ENCODE measurements at places on chromosomes 3 and 15.

GRCh38 chr3:172666181-172666872 is 44.5 kb downstream of the NCEH1 start:
- no peaks in the 10 kb centered on the region for H3K27me3 ChIP-seq
- no peak overlapping the region for H3K27ac ChIP-seq
- no peak for DNase-seq
- H3K4me1 ChIP-seq: no peaks in the 10 kb centered on the region

DNA sequence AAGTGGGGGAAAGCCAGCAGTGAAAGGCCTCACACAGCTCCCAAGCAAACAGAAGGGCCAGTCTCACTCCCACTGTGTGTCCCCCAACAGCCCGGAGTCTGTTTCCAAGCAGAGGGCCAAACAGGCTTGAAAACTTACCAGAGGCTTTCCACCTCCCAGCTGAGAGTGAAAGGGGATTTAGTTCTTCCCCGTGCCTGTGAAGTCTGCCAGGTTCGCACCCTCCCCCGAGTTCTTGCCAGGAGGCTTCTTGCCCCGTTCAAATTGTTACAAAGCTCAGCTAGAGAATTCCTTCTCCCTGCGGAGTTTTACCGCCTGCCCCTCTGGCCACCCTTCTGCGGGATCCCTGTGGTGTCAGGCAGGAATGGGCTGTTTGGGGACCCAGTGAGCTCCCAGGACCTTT is 68.0 kb upstream of the WNT7A start:
- H3K4me1 ChIP-seq: no peaks in the 10 kb centered on the region
- H3K36me3 ChIP-seq: no peaks in the 10 kb centered on the region
- H3K27ac ChIP-seq: no peak overlapping the region
- no peak overlapping the region for H3K4me3 ChIP-seq
- DNase-seq: no peak

DNA sequence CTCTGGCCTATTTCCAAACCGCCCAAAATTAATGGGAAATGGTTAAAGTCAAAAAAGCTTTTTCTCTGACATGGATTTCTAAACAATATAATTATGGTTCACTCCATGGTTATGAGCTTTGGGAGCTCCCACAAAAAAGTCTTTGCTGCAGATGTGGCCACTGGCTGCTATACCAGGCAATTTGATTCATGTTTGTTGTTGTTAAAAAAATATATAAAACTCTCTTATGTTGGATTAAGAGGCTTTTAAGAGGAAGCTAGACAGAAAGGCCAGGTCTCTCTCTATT is 258.6 kb downstream of the TIGIT start:
- no peaks in the 10 kb centered on the region for H3K27me3 ChIP-seq
- no peak overlapping the region for H3K4me3 ChIP-seq
- H3K27ac ChIP-seq: peak overlapping the region; percentile 50
- DNase-seq: no peak

- no peaks in the 10 kb centered on the region for H3K27me3 ChIP-seq
- H3K27ac ChIP-seq: no peak overlapping the region
- no peaks in the 10 kb centered on the region for H3K36me3 ChIP-seq
Observed at GRCh38 chr3:192186045-192186444, 541.3 kb downstream of the FGF12 start.

DNA sequence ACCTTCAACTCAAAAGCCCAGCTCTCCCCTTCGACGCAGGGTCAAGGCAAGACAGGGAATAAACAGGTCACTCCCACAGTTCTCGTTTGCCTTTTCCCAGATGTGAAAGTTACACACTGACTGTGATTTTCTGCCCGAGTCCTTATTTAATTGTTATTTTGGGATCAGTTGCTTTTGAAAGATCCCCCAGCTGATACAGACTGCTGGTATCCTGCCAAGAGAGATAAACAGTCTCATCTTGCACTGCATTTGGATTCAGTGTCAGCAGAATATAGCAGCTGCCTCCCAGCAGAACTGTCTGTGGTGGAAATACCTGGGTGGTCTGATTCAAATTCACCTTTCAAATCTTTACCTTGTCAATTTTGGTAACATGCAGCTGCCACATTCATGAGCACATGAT is 56.0 kb upstream of the FAM3D start:
- no peaks in the 10 kb centered on the region for H3K36me3 ChIP-seq
- H3K4me1 ChIP-seq: no peaks in the 10 kb centered on the region
- no peaks in the 10 kb centered on the region for H3K27me3 ChIP-seq

GRCh38 chr15:53917109-53917508 is 61.1 kb upstream of the UNC13C start:
- H3K36me3 ChIP-seq: no peaks in the 10 kb centered on the region
- H3K4me3 ChIP-seq: no peak overlapping the region
- no peaks in the 10 kb centered on the region for H3K4me1 ChIP-seq
- no peak for DNase-seq

DNA sequence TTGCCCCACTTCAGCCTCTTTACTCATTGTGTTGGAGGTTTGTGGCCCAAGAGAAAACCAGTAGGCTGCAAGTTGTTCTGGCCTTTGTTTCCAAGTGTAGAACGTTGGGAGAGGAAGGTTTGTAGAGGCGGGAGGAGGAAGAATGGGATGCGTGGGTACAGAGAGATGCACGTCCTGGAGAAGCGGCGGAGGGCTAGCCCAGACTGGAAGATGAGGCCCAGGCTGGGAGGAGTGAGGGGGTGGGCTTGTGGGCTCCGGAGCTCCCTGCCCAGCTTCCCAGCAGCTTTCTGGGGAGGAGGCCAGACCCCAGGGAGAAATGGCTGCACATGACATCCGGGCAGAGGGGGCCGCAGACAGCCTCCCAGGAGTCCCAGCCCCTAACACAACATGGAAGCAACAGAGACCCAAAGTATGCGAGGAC is 5.3 kb downstream of the PLA2G4F start:
- DNase-seq: peak; percentile 49
- no peaks in the 10 kb centered on the region for H3K27me3 ChIP-seq

GRCh38 chr15:86001200-86001599 is 78.5 kb upstream of the AGBL1 start:
- H3K36me3 ChIP-seq: no peaks in the 10 kb centered on the region
- DNase-seq: no peak
- H3K27me3 ChIP-seq: no peaks in the 10 kb centered on the region

DNA sequence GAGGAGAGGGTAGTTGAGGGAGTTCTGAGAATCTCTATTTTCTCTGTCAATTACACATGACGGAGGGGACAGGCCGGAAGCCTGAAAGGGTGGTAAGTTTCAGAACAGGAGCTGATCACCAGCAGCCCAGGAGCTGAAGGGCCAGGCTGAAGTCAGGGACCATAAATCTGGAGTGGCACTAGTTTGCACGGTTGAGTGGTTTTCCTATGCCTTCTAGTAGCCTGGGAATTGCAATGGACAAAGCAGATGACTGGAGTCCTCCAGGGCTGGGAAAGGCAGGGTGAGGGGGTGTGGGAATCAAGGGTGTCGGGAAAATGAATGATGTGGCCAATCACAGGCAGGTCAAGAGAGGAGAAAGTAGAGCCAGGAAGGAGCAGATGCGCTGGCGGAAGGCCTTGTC is 72.5 kb downstream of the MAGEF1 start:
- H3K27ac ChIP-seq: no peak overlapping the region
- H3K36me3 ChIP-seq: no peaks in the 10 kb centered on the region
- peaks cover 3% of the 10 kb centered on the region for H3K4me1 ChIP-seq
- H3K27me3 ChIP-seq: no peaks in the 10 kb centered on the region
- H3K4me3 ChIP-seq: no peak overlapping the region
- no peak for DNase-seq

GRCh38 chr3:10666621-10667020 is 149.4 kb upstream of the SLC6A11 start:
- no peaks in the 10 kb centered on the region for H3K36me3 ChIP-seq
- no peak for DNase-seq
- H3K4me1 ChIP-seq: no peaks in the 10 kb centered on the region
- no peak overlapping the region for H3K27ac ChIP-seq
- no peak overlapping the region for H3K4me3 ChIP-seq
- H3K27me3 ChIP-seq: peaks cover 8% of the 10 kb centered on the region

- no peak for DNase-seq
- H3K27me3 ChIP-seq: no peaks in the 10 kb centered on the region
- H3K4me1 ChIP-seq: no peaks in the 10 kb centered on the region
- H3K4me3 ChIP-seq: no peak overlapping the region
- H3K27ac ChIP-seq: no peak overlapping the region
Observed at GRCh38 chr3:129514110-129514509, 14.3 kb upstream of the RHO start.

DNA sequence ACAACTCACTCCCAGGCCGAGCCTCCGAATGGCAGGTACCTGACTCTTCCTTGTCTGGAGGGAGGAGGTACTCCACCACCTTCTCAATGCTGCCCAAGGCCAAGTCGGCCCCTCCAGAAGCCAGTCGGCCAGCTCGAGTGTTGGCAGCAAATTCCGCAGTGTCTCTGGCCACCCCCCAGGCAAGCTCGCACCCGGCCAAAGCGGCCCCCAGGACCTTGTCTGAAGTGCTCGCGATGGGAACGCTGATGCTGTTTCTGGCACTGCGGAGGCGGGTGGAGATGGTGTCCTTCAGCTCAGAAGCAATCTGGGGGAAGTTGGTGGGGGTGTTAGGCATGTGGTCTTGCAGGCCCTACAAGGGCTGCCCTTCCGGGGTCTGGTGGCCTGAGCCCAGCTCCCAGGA is 9.2 kb downstream of the PLIN1 start:
- H3K4me3 ChIP-seq: no peak overlapping the region

GRCh38 chr3:141388395-141388794 is 20.1 kb downstream of the ZBTB38 start:
- no peak overlapping the region for H3K27ac ChIP-seq
- peaks cover 46% of the 10 kb centered on the region for H3K36me3 ChIP-seq
- no peak overlapping the region for H3K4me3 ChIP-seq
- peaks cover 4% of the 10 kb centered on the region for H3K4me1 ChIP-seq

DNA sequence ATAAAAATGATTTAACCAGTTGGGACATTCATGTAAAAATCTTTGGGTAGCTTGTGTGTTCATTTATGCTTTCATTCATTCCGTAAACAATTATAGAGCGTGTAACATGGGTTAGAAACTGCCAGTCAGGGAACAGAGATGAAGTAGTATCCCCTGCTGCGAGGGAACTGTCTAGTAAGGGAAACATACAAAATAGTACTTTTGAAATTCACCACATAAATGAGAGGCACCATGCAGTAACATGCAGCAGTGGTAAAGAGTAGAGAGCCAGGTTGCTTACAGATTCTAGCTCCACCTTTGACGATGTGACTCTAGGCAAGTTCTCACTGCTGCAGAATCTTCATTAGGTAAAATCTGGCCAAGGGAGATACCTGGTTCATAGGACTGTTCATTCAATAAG is 938 bp downstream of the DZIP3 start:
- H3K36me3 ChIP-seq: peaks cover 7% of the 10 kb centered on the region
- H3K4me3 ChIP-seq: peak overlapping the region; percentile 77
- peaks cover 7% of the 10 kb centered on the region for H3K4me1 ChIP-seq
- no peak for DNase-seq
- H3K27ac ChIP-seq: peak overlapping the region; percentile 77

- no peaks in the 10 kb centered on the region for H3K27me3 ChIP-seq
- no peaks in the 10 kb centered on the region for H3K36me3 ChIP-seq
- H3K4me1 ChIP-seq: peaks cover 32% of the 10 kb centered on the region
- peak; percentile 51 for DNase-seq
- no peak overlapping the region for H3K4me3 ChIP-seq
- H3K27ac ChIP-seq: peak overlapping the region; percentile 67
Observed at GRCh38 chr3:31043184-31043819, 148.8 kb upstream of the GADL1 start.

DNA sequence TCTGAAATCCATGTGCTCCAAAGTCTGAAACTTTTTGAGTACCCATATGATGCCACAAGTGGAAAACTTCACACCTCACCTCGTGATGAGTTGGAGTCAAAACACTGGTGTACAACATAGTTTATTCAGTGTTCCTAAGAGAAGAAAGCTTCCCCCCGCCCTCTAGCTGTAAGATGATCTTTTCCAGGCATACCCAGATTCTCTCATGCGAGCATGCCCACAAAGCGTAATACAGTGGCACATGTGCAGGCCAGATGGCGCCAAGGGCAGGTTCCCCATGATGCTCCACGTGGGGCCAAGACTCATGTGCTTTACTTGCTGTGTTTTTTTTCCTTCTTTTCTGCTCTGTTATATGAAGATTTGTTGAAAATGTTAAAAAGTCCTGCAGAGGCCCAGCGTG is 104.9 kb upstream of the LRRFIP2 start:
- peaks cover 63% of the 10 kb centered on the region for H3K36me3 ChIP-seq
- no peak for DNase-seq
- no peaks in the 10 kb centered on the region for H3K4me1 ChIP-seq
- no peaks in the 10 kb centered on the region for H3K27me3 ChIP-seq

GRCh38 chr3:171195686-171196085 is 169.2 kb upstream of the SLC2A2 start:
- H3K27ac ChIP-seq: no peak overlapping the region
- H3K4me1 ChIP-seq: peaks cover 26% of the 10 kb centered on the region
- no peaks in the 10 kb centered on the region for H3K27me3 ChIP-seq
- no peak for DNase-seq
- H3K4me3 ChIP-seq: no peak overlapping the region
- no peaks in the 10 kb centered on the region for H3K36me3 ChIP-seq

DNA sequence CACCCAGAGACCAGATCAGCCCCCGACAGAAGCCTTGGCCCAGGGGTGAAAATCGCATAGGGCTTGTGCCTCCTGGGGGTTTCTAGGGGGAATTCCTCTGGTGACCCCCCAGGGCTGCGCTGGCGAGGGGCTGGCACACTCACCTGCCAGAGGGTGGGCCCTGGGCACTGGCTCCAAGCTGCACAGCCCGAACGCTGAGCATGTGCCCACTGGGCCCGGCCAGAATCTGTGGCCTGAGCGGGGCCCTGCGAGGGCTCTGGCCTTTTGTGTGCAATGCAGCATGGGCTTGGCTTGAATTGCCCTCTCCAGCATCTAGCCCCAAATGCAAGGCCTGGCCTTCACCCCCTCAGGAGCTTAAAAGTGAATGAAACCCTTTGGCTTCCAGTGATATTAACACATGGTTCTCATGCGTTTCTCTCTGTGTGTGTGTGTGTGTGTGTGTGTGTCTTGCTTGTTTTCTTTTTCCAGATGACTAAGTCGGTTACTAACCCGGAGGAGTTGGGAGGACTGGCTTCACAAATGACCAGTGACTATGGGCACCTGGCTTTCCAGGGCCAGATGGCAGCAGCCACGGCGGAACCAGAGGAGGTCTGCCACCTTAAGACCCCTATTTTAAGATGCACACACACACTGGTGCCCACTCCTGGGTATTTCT is 259.1 kb upstream of the TPM1 start:
- H3K27ac ChIP-seq: no peak overlapping the region
- H3K27me3 ChIP-seq: no peaks in the 10 kb centered on the region
- H3K4me1 ChIP-seq: peaks cover 3% of the 10 kb centered on the region
- DNase-seq: no peak
- no peaks in the 10 kb centered on the region for H3K36me3 ChIP-seq
- no peak overlapping the region for H3K4me3 ChIP-seq

- no peaks in the 10 kb centered on the region for H3K27me3 ChIP-seq
- H3K27ac ChIP-seq: no peak overlapping the region
- no peak overlapping the region for H3K4me3 ChIP-seq
- DNase-seq: no peak
Observed at GRCh38 chr3:36792342-36792741, 28.0 kb upstream of the DCLK3 start.

DNA sequence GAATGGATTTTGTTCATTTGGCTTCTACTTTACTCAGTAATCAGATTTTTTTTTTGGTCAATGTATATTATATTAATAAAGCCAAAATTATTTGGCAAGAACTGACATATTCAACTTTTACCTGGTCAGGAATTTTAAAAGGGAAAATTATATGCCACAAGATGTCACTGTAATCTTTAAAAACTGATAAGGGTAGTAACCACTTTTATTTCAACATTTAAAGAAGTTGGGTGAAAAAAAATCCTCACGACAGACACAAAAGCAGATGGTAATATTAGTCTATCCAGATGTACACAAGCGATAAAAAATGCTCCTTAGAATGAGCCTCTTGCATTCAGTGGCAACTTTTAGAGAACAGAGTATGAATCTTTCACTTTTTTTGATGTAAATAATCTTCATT is 101.9 kb downstream of the SERPINI1 start:
- H3K36me3 ChIP-seq: no peaks in the 10 kb centered on the region
- H3K27ac ChIP-seq: no peak overlapping the region
- no peak overlapping the region for H3K4me3 ChIP-seq
- H3K27me3 ChIP-seq: no peaks in the 10 kb centered on the region
- DNase-seq: no peak

Measured in RWPE2 (cell line).